ENCODE measurements at places on chromosomes 5 and 9. TPM values are rescaled to one million over a fixed set of nuclear protein-coding genes. Genes with fewer than 3 reads are reported as not detected.

NR5A1 gene
- not detected for total RNA-seq

IRGM gene
- 1.4 TPM for total RNA-seq

LCN1 gene
- not detected for total RNA-seq

SPINK13 gene
- total RNA-seq: not detected

SLC25A46 gene
- 38.8 TPM for total RNA-seq

SLC34A3 gene
- total RNA-seq: not detected

TTC33 gene
- total RNA-seq: 21.5 TPM

AGXT2 gene
- total RNA-seq: not detected

FOXD4L3 gene
- total RNA-seq: 0.14 TPM

EGFLAM gene
- not detected for total RNA-seq

ZFP2 gene
- 0.36 TPM for total RNA-seq

- DNase-seq: no peak
These were observed 25.4 kb downstream of the TYRP1 start for GRCh38 chr9:12718482-12719026.

GRCh38 chr5:98631311-98632054, 142.0 kb upstream of the RGMB start:
- no peak for DNase-seq

DNA sequence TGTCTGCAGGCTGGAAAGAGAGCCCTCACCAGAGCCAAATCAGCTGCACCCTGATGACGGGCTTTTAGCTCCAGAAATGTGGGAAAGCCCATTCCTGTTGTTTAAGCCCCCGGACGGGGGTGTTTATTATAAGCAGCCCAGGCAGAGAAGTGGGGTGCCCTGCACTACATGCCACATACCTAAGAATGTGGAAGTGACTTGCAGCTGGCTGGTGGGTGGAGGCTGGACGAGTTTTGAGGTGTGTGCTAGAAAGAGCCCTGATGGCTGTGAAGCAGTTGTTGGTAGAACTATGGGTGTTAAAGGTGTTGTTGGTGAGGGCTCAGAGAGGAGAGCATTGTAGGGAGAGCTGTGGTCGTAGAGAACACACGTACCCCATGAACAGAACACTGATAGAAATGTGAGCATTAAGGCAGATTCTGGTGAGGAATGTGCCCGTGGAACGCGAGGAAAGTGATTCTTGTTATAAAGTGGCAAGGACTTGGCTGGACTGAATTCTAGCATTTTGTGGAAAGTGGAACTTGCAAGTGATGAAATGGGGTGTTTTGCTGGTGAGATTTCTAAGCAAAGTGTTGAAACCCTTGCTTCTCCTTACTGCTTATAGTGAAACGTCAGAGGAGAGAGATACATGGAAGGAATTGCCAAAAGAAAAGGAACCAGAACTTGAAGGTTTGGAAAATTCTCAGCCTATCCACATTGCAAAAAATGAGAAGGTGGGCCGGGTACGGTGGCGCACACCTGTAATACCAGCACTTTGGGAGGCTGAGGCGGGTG, 38.9 kb downstream of the AHRR start:
- DNase-seq: no peak

GRCh38 chr5:74382987-74383593, 257.4 kb downstream of the ENC1 start:
- no peak for DNase-seq

- peak; percentile 78 for DNase-seq
These were observed 3.6 kb upstream of the B4GALT1 start for GRCh38 chr9:33170464-33171415.

GRCh38 chr5:168260353-168261226, 30.9 kb upstream of the WWC1 start:
- no peak for DNase-seq

GRCh38 chr5:120442694-120443093, 21.4 kb upstream of the PRR16 start:
- DNase-seq: no peak

- no peak for DNase-seq
These were observed 63.1 kb upstream of the ATG10 start for GRCh38 chr5:81908771-81909170.

- no peak for DNase-seq
These were observed 17.8 kb upstream of the B4GALT1 start for GRCh38 chr9:33184963-33185362.

DNA sequence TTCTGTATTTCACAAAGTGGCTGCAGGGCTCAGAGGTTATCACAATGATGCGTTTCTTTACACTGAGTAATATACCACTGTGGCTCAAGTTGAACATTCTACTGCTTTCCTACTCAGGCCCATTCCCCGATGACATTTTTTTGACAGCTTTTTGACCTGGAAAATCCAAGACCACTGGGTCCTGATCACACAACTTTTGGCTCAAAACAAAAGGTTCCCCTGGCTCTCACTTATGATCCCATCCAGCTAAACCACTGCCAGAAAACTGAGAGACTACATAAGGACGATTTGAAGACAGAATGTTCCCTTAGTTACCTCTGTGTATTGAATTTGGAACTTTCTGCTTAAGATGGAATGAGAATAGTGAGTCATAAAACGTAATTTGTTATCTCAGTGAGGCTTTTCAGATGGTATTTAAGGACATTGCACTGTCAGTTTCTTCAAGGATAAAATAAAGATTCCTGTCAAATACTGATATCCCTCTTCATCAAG, 78.0 kb upstream of the FBXL7 start:
- DNase-seq: no peak

DNA sequence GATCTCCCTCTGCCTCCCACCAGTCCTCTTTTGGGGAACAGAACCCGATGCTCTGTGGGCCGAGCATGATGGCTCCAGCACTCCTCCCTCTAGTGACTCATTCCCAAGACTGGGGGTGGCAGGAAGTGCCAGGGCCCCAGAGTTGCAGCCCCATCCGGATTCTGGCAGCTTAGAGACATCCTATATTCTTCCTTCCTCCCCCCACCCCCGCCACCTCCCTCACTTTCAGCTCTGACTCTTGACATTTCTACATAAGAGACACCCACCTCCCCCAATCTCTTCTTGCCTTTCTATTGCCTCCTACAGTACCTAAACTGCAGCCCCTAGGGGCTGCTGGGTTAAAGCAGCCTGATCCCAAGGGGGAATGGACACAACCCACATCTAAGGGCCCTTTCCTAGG, 47.1 kb upstream of the MATR3 start:
- DNase-seq: peak; percentile 85

DNA sequence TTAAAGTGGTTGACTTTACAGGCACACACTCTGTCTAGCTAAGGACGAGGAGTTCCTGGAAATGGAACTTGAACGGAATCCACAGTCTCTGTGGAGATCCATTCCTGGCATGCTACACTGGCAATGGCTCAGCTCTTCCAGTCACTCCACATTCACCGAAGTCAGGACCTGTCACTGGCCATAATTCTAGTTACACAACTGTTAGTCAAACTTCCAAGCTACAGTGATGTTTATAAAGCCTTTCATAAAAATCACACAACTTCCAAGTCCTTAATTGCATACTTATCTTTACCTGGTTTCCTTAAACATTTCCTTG, 15.7 kb downstream of the CDC14B start:
- DNase-seq: no peak

DNA sequence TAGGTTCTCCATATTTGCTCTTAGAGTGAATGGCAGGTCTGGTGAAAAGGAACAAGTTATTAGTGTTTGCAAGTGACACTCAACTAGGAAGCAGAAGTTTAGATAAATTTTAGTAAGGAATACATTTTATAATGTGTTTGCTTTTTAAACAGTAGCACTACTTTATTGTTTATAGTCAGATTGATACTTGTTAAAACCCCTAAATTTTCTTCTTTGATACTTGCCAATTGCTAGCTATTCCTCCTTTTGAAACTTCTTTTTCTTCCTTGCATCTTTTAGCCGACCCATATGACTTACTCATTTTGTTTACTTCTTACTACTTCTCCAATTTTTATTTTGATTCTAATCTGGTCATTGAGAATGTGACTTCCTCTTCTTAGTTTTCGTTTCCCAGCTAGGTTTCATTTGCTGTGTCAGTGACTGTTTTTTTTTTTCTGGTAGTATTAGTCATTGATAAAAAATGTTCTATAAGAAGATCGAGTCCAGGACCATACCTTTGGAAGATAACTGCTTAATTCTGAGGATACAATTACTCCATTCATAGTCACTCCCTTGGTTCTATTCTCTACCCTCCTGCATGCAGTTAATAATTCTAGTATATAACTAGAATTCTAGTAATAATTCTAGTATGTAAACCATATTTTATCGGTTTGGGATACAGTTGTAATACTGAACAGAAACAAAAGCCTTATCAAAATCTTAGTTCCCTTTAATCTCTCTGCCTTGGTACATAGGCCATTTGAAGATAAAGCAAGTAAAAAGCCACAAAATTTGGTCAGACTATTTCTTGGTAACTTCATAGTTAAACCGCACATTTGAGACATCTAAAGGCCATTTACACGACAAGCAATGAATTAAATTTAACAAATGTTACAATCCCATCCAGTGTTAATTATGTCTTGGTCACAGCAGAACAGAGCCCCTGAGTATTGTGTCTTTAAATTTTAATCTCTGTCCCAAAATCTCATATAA, 2.8 kb upstream of the RICTOR start:
- no peak for DNase-seq

GRCh38 chr9:95047452-95048224, 269.9 kb downstream of the FANCC start:
- no peak for DNase-seq

- no peak for DNase-seq
These were observed 38.0 kb downstream of the CREBRF start for GRCh38 chr5:173094012-173094661.

GRCh38 chr9:79883073-79883645, 311.4 kb downstream of the TLE4 start:
- peak; percentile 76 for DNase-seq

DNA sequence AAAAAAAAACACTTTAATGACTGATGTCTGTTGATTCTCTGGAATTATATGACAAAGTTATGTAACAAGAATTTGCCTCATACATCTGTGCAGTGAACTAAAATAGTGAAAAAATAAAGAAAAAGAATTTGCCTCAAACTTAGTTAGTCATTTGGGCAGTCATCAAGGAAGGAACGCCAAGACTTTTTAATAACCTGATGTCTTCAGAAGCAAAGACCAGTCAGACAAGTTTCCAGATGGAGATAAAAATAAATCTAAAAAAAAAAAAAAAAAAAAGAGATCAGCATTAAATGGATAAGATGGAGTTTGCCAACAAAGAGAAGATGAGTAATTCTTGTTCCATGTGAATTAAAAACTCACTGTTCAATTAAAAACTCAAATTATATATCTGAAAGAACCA, 52.3 kb upstream of the JMY start:
- no peak for DNase-seq

GRCh38 chr9:123261006-123261677, 7.2 kb downstream of the STRBP start:
- no peak for DNase-seq

- no peak for DNase-seq
These were observed 141.7 kb downstream of the SV2C start for GRCh38 chr5:76224898-76225297.

DNA sequence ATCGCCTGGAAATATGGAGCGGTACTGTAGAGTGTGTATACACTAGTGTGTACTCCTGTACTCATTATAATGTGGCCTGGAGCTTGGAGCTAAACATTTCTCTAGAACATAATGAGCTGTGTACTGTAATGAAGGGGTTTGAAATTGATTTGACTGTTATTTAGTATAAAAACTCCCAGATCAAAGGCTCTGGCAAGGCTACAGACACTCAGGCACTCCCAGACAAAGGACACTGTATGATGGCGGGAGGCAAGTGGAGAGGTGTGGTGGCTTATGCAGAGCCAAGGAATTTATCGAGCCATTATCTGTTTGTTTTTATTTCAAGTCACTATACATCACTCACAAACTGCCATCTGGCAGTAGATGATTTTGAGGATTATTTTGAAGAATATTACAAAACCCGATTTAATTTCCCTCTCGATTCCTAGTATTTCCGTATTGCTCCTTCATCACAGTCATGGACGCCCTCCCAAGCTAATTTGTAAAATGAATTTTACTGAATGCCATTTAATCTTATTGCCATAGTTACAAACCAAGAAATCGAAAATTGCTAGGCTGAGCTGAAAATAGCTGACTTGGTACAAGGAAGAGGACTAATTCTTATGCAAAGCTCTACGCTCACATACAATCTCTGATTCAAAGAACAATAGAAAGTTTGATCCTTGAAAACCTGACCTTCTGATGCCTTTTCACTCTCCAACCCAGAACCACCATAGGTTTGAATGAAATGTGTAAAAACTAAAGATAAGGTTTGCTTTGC, 240.2 kb upstream of the SEMA6A start:
- no peak for DNase-seq

DNA sequence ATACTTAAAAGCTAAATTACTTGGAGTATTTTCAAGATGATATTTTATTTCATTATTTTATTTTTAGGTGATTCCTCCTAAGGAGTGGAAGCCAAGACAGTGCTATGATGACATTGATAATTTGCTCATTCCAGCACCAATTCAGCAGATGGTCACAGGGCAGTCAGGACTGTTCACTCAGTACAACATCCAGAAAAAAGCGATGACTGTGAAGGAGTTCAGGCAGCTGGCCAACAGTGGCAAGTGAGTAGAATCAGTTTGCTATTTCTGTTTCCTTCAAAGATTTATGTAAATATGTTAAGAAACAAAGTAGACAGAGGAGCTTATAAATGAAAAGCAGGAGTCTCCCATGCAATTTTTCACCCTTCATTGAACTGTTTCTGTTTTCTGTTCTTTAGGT, 47.8 kb downstream of the KDM4C start:
- no peak for DNase-seq

- peak; percentile 44 for DNase-seq
These were observed 36.2 kb upstream of the CKS2 start for GRCh38 chr9:89274838-89275237.

DNA sequence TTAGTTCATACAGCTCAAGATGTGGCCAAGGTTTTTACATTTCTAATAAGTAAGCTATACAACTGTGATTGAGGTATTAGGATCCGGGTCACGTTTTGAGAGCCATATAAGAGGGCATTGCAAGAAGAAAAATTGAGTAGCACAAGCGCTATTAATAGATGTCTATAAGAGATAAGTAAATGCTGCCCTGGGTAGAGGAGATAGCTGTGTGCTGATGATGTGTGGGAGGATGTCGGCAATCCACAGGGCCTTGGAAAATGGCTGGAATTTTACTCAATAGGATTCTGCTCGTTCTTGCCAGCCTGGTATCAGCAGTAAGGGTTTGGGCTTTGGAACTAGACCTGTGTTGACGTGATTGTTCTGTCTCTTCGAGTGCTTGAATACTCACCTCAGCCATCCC, 41.6 kb downstream of the CSF1R start:
- DNase-seq: no peak

DNA sequence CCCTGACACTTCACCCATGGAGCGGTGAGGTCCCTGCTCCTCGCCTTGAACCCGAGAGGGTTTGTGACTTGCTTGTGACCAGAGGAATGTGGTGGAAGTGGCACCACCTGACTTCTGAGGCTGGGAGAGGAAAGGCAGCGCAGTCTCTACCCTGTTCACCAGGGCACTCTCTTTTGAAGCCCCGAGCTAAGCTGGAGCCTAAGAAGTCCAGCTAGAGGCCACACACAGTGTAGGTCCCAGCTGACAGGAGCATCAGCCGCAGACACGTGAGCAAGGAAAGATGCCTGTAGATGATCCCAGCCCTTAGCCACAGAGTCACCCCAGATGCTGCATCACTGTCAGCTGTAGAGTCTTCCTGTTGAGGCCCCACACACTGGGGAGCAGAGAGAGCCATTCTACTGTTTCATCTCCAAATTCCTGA, 1.7 kb upstream of the ANGPTL2 start:
- DNase-seq: no peak
